NCI-H187 (cell line): ENCODE measurements at places on chromosomes 5 and 9.

GRCh38 chr5:36766981-36767380, 109.6 kb upstream of the NIPBL start:
- no peak for DNase-seq

DNA sequence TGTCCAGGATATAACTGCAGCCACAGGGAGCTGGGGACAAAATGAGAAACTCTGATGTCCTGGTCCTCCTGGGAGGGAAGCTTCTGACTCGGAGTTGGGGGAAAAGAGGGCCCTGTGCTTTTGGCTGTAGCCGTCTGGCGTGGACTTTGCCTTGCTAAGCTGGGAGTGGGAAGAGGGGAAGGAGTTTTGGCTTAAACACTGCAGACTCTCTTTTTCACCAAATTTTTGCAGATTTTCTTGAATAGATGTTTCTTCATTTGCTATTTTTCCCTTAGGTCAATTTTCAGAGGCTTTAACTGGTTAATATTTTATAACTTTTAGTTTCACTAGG, 15.7 kb upstream of the MAT2B start:
- no peak for DNase-seq

DNA sequence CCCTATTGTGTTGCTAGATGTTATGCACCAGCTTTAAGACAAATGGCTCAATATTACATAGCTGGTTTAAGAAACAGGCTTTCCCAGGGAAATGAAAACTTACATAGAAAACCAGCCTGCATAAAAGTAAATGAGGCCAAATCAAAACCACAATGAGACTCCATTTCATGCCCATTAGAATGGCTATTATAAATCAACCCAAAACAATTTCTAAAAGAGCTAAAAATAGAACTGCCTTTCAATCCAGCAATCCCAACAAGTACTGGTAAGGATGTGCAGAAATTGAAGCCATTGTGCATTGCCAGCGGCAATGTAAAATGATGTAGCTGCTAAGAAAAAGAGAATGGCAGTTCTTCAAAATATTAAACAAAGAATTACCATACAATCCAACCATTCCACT, 1170.0 kb upstream of the CDH9 start:
- DNase-seq = no peak

DNA sequence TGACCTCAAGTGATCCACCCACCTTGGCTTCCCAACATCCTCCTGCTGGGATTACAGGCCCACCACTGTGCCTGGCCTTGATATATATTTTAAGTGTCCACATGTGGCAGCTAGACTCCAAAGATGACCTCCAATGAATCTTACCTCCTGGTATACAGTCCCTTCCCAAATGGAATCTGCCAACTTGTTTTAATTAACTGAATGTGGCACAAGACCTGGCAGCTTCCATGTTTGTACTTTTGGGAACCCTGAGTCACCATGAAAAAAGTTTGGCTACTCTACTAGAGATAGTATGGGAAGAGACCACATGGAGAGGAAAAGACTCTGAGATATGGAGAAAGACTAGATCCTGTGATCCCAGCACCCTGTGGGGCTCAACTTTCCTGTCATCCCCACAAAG, 42.5 kb downstream of the CCL28 start:
- no peak for DNase-seq

- peak; percentile 20 for DNase-seq
Observed at GRCh38 chr9:5895782-5896181, 5.1 kb downstream of the MLANA start.

DNA sequence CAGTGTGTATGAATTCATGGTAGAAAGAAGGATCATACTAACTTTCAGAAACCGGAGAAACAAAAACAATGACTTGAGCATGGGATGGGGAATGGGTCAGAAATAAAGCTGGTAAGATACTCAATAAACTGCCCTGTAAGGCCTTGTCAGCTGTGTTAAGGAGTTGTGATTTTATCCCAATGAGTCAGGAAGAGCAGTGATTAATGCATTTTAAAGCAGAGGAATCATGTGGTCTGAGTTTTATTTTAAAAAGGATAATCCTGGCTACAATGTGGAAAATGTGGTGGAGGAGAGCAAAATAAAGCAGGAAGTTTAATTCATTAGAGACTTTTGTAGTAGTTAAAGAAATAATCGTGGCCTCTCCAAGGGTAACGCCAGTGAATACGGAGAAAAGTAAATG, 28.7 kb downstream of the DHX29 start:
- no peak for DNase-seq

- DNase-seq = no peak
Observed at GRCh38 chr9:38414040-38414723, 10.1 kb downstream of the IGFBPL1 start.

GRCh38 chr9:98833090-98833956, 25.9 kb downstream of the GALNT12 start:
- DNase-seq = no peak

DNA sequence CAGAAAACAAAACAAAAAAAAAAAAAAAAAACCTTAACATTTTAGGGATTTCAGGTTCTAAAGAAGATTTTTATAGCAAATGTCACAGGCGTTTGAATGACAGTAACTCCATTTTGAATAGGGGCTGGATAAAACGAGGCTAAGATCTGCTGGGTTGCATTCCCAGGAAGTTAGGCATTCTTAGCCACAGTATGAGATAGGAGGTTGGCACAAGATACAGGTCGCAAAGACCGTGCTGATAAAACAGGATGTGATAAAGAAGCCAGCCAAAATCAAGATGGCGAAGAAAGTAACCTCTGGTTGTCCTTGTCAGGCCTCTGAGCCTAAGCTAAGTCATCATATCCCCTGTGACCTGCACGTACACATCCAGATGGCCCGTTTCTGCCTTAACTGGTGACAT, 425.6 kb upstream of the PTPRD start:
- DNase-seq = no peak

GRCh38 chr5:18010053-18010452, 375.8 kb downstream of the TAF11L14 start:
- DNase-seq = no peak

GRCh38 chr9:111646417-111646816, 15.0 kb upstream of the GNG10 start:
- DNase-seq = no peak

GRCh38 chr5:110441035-110441434, 285.4 kb downstream of the TMEM232 start:
- no peak for DNase-seq

DNA sequence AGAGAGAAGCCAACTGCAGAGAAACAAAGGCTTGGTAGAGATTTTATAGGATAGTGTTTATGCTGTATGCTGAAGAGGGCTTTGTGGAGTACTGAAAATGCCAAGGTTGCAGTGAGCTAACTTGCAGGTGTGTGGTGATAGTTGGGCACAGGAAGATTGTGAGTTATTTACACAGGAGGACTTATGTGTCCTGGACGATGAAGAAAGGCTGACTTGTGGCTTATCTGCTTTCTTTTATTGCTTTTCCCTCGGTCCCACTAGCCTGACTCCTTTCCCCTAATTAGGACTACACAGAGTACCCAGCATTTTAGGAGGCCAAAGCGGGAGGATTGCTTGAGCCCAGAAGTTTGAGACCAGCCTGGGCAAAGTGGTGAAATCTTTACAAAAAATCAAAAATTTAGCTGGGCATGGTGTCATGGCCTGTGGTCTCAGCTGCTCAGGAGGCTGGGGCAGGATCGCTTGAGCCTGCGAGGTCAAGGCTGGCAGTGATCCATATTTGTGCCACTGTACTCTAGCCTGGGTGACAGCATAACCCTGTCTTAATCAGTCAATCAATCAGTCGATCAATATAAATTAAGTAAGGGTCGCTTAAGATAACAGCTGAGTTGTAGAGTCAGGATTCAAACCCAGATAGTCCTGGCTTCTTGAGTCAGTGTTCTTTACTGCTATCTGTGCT, 61.9 kb downstream of the UBE2R2 start:
- DNase-seq = no peak
